Stimulated activated CD4-positive, alpha-beta T cell treated with anti-CD3 and anti-CD28 coated beads, Interleukin-1b, Interleukin-23, amount 100 ng/mL, for 4 hours (primary cell): ENCODE measurements at places on chromosomes 3 and 15.

GRCh38 chr3:158722108-158722507, 10.1 kb downstream of the RARRES1 start:
- DNase-seq = no peak

DNA sequence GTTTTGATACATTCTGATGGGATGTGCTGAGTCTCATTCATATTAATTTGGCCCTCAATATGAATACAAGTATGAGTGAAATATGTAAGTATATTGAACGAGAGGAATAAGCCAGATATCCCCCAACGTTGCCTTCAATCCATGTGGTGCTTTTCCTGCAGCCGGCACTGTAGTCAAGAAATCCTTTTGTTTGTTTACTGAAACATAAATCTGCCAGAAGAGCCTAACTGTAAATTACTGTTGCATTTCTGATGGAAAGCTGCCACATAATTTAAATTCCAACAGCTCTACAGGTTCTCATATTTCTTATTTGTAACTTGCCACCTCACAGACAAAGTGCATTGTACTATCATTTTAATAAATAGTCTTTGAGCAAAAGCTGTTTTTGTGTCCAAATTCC, 314.0 kb downstream of the KBTBD8 start:
- DNase-seq = no peak

DNA sequence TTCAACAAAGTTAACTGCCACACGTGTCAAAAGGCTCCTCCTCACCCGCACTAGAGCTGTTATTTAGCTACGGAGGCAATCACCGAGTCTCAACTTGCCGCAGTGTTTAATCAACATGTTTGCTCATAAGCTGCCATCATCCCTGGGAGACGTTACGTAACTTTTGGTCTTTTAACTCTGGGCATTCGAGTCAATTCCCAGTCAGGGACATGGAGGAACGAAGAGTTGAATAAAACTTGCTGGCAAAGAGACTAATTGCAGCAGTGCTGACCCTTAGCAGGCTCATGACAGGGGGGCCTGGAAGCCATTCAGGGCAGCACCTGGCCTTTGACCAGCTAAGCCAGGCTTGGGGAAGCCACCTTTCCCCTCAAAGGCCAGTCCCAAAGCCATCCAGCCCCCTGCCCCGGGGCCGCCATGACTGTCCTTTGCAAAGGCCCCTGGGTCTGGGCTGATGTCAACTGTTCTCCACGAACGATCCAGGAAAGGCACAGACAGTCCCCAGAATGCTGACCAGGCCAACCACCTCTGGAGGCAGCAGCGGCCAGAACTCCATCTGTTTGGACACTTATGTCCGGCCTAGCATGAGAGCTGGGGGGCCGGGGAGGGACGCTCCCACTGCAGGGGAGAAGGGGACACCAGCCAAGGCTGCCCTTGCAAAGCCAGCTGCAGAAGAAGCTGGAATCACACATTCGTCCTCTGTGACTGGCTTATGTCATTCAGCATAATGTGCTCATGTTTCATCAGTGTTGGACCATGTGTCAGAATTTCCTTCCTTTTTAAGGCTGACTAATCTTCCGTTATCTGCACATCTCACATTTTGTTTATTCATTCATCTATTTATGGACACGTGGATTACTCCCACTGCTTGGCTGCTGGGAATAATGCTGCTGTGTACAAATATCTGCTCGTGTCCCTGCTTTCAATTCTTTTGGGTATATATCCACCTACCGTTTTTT, 43.7 kb downstream of the PCSK6 start:
- DNase-seq = no peak

- DNase-seq = no peak
These were observed 1.8 kb upstream of the EOMES start for GRCh38 chr3:27723815-27724458.

DNA sequence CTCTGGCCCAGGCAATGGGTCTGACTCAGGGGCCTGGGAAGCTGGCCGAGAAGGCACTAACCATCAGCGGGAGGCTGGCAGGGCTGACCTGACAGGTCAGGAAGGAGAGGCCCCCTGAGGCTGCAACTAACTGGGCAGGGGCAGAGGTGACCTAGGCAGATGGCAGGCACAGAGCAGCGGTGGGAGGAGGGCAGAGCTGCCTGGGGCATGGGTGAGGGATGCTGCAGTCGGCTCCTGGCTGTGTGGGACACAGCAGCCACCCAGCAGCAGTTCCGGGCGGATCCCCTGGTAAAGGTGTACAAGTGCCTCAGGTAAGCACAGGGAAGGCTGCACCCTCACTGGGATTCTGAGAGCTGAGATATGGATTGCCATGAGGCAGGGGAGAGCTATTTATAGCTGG, 236.1 kb downstream of the OCA2 start:
- DNase-seq = no peak

- no peak for DNase-seq
These were observed 154.8 kb downstream of the SLC9A9 start for GRCh38 chr3:143693506-143693905.

DNA sequence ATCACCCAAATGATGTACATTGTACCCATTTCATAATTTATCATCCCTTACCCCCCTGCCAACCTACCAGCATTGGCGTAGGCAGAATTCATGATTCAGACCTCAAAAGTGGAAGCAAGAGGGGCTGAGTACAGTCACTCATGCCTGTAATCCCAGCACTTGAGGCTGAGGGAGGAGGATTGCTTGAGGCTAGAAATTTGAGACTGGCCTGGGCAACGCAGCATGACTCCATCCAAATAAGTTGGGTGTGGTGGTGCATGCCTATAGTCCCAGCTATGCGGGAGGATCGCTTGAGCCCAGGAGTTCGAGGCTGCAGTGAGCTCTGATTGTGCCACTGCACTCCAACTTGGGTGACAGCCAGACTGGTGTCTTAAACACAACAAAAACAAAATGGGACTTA, 10.4 kb downstream of the TTC14 start:
- DNase-seq = no peak

- no peak for DNase-seq
These were observed 589.9 kb downstream of the TAFA4 start for GRCh38 chr3:68342426-68342825.

DNA sequence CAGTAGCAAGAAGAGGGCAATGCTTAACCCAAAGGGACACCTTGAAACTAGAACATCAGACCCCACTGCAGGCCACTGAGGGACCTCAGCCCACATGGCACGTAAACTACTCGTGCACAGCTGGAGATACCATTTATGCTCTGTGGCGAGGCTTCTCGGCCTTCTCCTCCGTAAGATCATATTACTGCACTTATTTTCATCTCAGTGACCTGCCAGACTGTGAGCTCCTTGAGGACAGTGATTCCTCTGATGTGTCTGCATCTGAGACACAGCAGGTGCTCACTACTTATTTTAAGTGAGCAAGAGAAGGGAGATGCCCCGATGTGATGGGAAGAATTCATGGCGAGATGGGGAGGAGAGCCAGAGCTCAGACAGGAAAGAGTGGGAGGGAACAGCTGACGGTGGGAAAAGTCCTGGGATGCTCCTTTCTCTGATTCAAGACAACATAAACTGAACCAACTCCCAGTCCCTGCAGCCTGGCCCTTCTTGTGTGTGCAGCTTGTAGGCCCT, 137.6 kb downstream of the RPLP1 start:
- DNase-seq = no peak

- DNase-seq = no peak
These were observed 56.1 kb upstream of the USP3 start for GRCh38 chr15:63448266-63448665.
